Substantia nigra (tissue), 51 donors: ENCODE measurements at places on chromosomes 2 and 18.

DNA sequence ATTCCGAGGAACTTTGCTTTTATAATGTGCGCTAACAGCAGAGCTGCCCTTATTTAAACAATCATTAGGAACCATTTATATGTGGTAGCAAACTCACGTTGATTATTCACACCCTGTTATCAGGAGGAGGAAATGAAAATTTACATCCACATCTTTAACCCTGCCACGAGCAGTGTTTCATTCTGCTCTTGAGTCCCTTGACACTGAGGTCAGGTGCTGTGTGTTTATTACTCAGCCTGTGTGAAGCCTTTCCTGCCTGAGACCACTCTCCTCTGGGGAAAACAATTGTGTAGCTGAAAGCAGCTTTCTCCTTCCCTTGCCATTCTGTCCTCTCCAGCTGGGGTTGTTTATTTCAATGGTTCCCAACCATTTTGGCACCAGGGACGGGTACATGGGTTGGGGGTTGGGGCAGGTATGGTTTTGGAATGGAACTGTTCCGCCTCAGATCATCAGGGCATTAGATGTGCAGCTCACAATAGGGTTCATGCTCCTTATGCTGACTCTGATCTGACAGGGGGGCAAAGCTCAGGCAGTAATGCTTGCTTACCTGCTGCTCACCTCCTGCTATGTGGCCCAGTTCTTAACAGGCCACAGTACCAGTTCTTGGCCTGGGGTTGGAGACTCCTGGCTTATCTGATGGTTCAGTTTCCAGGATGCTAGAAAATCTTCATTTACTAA lies 651.1 kb downstream of the TDRD15 start:
- no peak for DNase-seq

DNA sequence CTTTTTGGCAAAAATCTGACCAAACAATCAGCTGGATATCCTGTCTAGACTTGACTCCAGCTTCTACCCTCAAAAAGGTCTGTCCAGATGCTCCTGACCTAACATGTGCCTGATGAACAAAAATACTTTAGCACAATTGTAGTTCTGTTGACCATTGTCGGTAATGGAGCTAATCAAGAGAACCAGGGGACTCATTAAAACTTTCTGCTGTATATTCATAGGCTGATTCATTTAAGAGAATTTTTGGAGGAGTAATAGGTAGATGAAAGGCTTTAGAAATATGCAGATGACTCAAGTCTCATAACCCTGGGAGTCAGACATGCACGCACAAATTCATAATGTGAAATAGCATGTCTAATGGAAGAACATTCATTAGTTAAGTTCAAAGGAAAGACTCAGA lies 514.2 kb downstream of the TXNL1 start:
- no peak for DNase-seq

GRCh38 chr18:2180586-2180985 lies 390.7 kb downstream of the METTL4 start:
- DNase-seq, result no peak

DNA sequence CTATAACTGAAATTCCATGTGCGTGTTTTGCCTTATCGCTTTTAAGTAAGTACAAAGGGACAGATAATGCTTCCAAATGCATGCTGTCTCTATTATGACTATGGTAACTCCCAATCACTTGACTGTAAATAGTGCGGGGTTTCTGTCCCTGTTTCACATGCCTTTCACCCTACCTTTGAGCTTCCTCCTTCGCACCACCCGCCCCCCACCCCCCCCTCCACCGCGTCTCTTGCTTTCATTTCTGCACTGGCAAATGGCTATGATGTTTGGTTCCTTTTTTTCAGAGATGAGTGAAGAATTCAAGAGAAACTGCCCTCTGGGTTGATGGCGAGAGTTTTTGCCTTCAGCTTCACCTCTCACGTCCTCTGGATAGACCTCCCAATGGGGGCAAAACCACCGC lies 25.0 kb upstream of the SPP2 start:
- DNase-seq, result no peak

GRCh38 chr2:241820625-241821384 lies 11.8 kb downstream of the NEU4 start:
- DNase-seq, result no peak

DNA sequence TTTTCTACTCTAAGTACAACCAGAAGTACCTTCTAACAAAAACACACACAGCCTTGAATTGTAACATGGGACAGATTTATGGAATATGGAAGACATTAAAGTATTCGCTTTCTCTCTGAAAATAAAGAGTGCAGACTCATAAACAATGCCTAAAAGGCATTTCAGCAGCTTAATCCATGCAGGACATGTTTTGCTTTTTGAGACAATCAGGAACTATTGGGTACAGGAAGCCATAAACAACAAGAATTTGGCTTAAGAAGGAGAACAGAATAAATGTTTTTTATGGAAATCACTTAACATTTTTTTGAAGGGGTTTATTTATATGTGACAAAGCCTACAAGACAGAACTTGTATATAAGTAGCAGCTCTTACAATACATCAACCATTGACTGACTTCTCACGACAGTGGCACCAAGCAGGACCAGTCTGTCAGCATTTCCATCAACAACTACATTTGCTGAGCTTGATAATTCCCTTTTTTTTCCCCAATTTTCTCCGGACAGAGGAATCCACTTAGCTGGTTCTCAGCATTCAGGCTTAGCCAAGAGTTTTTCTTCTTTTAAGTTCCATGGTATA lies 140.1 kb downstream of the EXOC6B start:
- no peak for DNase-seq

DNA sequence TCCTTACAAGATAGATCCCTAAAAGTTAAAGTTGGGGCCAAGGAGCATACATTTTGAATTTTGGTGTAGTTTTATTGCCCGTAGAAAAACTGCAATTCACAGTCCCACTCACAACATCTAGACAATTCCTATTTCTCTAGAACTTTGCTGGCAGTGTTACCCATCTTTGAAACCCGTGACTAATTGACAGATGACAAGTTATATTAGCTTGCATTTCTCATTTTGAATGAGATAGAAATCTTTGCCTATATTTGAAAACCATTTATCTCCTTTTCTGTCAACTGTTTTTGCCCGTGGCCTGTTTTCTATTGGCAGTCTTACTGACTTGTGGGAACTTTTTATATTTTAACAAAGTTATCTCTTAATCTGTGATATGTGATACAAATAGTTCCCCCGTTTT lies 50.0 kb downstream of the OXER1 start:
- DNase-seq, result no peak

- DNase-seq, result no peak
These were observed 401.0 kb downstream of the IRS1 start for GRCh38 chr2:226398580-226398979.

DNA sequence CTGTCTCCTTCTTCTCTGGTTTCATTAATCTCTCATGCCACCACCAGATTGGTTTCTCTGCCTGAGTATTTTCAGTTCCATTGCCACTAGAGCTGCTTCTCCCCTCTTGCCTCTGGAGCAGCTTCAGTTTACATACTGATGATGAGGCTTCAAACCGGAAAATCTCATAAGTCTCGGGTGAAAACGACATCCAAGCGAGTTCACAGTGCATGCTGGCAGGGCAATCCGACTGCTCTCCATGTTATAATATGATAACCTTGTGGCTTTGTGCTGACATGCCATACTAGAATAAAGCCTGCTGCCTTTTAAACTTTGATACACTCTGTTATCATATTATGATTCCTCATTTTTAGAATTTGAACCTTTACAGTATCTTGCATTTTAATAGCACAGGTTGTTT lies 153.5 kb downstream of the PRPF40A start:
- no peak for DNase-seq

DNA sequence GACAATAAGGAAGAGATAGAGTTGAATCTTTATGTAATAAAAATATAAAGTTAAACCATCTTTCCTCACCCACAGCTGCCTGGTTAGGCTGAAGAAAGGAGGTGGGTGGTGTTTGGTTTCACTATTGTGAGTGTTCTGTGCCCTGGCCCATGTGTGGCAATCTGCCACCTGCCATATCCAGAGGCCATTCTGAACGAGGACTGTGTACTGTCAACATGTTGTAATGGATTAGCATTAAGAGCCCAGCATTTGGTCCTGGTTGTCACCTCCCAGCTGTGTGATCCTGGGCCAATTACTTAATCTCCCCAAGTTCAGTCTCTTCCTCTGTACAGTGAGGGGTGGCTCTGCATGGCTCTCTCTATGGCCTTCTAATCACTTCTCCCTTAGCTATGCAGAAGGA lies 118.2 kb upstream of the SEC11C start:
- no peak for DNase-seq

GRCh38 chr2:26727641-26728561 lies 35.4 kb downstream of the KCNK3 start:
- no peak for DNase-seq

DNA sequence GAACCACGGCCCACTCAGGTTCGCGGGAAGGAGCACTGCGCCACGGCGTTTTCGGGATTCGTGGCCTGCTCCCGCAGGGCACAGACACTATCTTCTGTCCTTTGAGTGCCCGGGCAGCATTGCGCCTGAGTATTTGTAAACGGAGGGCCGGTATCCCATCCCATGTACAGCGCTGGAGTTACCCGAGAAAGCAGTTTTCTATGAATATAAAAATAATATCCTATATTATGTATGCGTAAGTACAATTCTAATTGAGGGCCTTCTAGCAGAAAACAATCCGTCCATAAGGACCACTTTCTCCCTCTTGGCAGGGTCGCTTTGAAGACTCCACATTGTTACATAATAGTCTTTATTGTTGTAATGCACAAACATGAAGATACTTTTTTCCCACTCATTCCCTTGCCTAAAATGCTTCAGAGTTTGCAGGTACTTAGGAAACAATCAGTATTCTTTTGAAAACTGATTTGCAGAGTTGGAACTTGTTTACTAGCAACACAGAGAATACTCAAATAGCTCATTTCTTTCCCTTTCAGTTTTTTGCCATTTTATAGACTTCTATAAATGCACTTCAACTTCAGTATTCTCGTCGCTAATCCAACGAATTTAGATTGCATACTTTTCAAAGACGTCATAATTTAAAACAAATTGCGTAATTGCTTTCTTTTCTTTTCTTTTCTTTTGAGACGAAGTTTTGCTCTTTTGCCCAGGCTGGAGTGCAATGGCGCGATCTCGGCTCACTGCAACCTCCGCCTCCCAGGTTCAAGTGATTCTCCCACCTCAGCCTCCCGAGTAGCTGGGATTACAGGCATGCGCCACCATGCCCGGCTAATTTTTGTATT lies 1.0 kb upstream of the REV1 start:
- DNase-seq, result no peak

DNA sequence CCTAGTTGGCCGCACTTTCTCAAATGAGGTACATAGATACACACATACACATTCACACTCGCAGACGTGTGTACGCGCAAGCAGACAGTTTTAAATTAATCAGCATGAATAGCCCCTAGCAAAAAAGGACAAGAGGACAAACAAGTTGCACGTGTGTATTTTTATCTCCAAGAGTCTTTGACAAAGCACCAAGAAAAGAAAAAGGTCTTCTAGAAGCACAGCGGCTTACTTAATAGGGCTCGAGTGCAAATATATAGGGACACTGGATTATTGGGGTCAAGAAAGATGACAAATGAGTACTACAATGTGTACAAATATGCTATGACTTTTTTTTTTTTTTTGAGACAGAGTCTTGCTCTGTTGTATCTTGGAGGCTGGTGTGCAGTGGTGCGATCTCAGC lies 1.7 kb upstream of the BCL2 start:
- DNase-seq, result no peak

GRCh38 chr2:7666596-7667259 lies 749.5 kb downstream of the RNF144A start:
- DNase-seq, result no peak

- DNase-seq, result no peak
These were observed 75.0 kb downstream of the TPO start for GRCh38 chr2:1488181-1488671.

GRCh38 chr2:10914272-10914693 lies 2.5 kb downstream of the KCNF1 start:
- no peak for DNase-seq

GRCh38 chr2:239689985-239690384 lies 289.2 kb upstream of the HDAC4 start:
- no peak for DNase-seq

DNA sequence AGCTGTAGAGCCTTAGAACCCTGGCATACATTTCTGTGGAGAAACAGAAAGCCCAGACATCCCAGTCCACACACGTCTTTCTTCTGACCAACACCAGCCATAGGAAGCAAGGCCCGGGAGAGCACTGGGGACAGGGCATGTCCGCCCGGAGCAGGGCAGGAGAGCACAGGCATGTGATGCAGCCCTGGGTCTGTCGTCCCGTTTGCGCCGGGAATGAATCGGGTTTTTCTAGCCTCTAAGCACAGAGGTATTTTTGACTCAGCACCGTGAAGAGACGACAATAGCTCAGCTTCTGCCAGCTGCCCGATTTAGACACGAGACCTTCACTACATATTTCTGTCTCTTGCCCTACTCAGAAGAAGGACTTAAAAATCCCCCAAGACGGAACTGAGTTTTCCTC lies 7.3 kb upstream of the AMMECR1L start:
- no peak for DNase-seq

DNA sequence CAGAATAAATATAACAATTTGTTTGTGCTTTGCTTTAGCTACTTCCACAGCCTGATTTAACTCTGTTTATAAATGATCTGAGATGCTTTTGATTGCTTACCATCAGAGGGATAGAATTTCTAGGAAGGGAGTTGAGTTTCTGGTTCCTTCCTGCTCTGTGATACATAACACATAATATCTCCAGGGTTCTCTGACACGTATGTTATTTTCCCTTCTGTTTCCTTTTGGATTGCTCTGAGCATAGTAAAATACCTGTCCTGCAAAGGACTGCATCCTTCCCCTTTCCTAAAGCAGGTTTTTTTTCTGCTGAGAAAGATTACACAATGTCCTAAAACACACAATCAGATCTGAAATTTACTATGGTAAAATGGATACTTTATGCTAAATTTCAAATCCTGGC lies 76.1 kb downstream of the CABYR start:
- no peak for DNase-seq

DNA sequence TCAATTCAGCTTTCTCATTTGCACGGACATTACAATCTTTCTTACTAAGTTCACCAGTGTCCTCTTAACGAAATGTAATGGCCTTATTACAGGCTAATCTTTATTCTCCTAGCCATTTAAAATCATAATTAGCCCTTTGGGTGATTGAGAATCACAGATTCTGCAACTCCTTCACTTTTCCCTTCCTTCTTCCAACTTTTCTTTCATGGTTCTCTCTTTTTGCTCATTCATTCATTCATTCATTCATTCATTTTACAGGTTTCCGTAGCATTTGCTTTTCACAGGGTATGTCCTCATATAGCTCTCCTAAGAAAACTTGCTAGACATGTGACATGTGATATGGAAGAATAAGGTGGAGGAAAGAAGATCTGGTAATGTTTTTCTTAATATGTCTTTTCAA lies 16.0 kb downstream of the TBR1 start:
- DNase-seq, result no peak

- DNase-seq, result no peak
These were observed 107.7 kb downstream of the COL6A3 start for GRCh38 chr2:237306083-237306786.
